ENCODE measurements at places on chromosomes 3 and 15.

GRCh38 chr3:171753025-171753472 lies 57.2 kb downstream of the PLD1 start:
- DNase-seq: no peak

- no peak for DNase-seq
Measured at GRCh38 chr3:29686889-29687592, 406.2 kb downstream of the RBMS3 start.

- no peak for DNase-seq
Measured at GRCh38 chr3:1943395-1944118, 155.1 kb upstream of the CNTN4 start.

GRCh38 chr15:92960996-92961681 lies 61.0 kb downstream of the CHD2 start:
- no peak for DNase-seq

- peak; percentile 68 for DNase-seq
Measured at GRCh38 chr15:51708013-51708412, 26.7 kb downstream of the SCG3 start.

GRCh38 chr3:149579838-149580542 lies 77.8 kb downstream of the WWTR1 start:
- DNase-seq: no peak

DNA sequence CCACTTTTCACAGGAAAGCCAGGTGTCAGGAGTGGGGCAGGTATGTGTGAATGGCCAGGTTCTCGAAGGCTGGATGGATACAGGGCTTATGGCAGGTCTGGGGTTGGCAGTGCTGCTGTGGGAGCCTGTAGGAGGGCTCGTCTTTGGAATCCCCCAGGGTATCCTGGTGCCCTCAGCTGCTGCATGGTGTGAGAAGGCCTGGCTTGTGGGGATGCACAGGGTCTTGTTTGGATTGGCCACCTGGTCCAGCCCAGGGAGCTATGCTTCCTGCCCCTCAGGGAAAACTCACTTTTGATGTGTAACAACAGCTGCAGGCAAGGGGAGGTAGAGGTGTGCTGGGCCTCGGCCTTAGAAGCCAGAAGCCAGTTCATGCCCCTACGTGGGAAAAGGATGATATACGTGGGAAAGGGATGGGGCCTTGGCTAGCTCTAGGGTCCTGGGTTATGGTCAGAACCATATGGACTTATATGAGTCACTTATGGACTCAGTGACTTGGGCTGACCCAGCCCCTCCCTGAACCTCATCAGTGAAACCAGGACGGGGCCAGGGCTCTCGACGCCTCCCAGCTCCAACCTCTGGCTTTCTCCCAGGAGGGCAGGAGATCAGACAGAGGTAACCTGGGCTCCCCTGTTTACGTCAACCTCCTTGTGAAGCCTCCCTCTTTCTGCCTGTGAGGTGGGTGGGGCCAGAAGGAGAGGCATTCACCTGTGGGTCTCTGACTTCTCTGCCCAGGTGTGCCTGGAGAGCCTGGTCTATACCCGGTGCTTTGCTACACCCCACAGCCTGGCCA lies 37.8 kb upstream of the CSPG4 start:
- DNase-seq: no peak

- DNase-seq: no peak
Measured at GRCh38 chr3:101020351-101021015, 27.3 kb upstream of the ABI3BP start.
